Chondrocyte (in vitro differentiated cells): ENCODE measurements at places on chromosomes 7 and 10. TPM values are rescaled to one million over a fixed set of nuclear protein-coding genes. Genes with fewer than 3 reads are reported as not detected.

BHLHA15 gene
- 0.32 to 1.2 TPM in 2 of 3 replicates, not detected in the other for total RNA-seq

ZNF365 gene
- total RNA-seq, result 5.2 to 10.9 TPM (median 6.0 TPM) in 3 replicates

RAPGEF5 gene
- total RNA-seq, result 0.53 to 2.2 TPM (median 1.9 TPM) in 3 replicates

AKR1B1 gene
- 49.3 to 67.7 TPM (median 52.8 TPM) in 3 replicates for total RNA-seq

CLCN1 gene
- not detected in 3 replicates for total RNA-seq

LLCFC1 gene
- not detected in 3 replicates for total RNA-seq

FFAR4 gene
- not detected in 3 replicates for total RNA-seq

MSMB gene
- total RNA-seq, result not detected in 3 replicates

PTF1A gene
- total RNA-seq, result not detected in 3 replicates
